ENCODE measurements at places on chromosomes 6 and 20.

GRCh38 chr6:88623531-88623930 lies 339.9 kb downstream of the RNGTT start:
- DNase-seq = no peak

DNA sequence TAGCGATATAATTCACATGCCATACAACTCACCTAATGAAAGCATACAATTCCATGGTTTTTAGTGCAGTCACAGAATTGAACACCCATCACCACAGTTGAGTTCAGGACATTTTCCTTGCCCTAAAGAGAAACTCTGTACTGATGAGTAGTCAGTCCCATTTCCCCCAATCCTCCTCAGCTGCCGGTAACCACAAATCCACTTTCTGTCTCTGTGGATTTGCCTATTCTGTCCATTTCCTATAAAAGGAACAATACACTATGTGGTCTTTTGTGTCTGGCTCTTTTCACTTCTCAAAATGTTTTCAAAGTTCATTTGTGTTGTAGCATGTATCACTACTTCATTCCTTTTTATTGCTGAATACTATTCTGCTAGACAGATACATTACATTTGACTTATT lies 67.9 kb upstream of the TGM3 start:
- no peak for DNase-seq

GRCh38 chr6:136862662-136863061 lies 40.3 kb downstream of the PEX7 start:
- no peak for DNase-seq

DNA sequence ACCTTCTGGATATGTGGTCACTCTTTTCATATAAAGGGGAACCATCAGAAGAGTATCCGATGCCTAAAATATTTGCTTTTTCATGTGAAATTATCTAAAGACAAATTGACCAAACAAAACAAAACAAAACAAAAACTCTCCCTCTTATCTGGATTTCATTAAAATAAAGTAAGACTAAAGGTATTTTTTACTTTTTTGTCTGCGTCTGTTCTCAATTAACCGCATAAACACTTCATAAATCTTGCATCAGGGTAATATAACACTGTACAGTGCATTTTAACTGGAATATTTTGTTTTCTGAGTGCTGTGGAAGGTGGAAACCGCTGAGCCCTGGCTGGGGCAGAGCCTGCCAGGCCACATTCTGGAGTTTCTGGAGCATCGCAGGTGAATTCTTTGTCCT lies 234.1 kb upstream of the ZFP64 start:
- no peak for DNase-seq

GRCh38 chr6:44040786-44041185 lies 86.5 kb downstream of the MRPL14 start:
- no peak for DNase-seq

- no peak for DNase-seq
Observed at GRCh38 chr6:17957904-17958620, 29.4 kb downstream of the KIF13A start.

- DNase-seq = no peak
Observed at GRCh38 chr20:58219342-58219700, 9.1 kb downstream of the ANKRD60 start.

GRCh38 chr6:22884456-22884855 lies 315.1 kb downstream of the HDGFL1 start:
- no peak for DNase-seq

DNA sequence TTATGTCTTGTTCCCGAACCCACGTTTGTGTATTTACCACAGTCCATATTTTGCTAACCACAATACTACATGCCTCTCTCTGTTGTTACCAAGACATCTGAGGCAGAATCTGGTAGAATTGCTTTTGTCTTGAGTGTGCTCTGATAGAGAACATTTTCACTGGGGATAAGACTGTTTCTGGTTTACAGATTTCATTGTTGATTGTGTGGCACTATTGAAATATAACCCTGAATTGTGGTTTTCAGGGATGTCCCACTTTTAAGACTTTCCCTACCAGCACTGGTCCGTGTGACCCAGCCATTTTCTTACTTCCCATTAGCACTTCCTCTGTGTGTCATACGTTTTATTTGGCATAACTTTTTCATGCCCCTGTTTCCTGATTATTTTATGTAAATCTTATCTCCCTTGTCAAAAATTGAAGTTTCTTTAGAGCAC lies 12.2 kb downstream of the NCOA7 start:
- DNase-seq = no peak

GRCh38 chr6:37321101-37321500 lies 32.7 kb upstream of the RNF8 start:
- DNase-seq = no peak

GRCh38 chr6:5067305-5067704 lies 17.8 kb upstream of the PPP1R3G start:
- no peak for DNase-seq

GRCh38 chr6:90000864-90001731 lies 106.8 kb downstream of the GJA10 start:
- no peak for DNase-seq

Data from stimulated activated CD4-positive, alpha-beta T cell treated with anti-CD3 and anti-CD28 coated beads, Interleukin-1b, Interleukin-23, amount 100 ng/mL, for 1 hour (primary cell).